IMR-90 (cell line): ENCODE measurements at places on chromosomes 16 and 17. TPM values are rescaled to one million over a fixed set of nuclear protein-coding genes. Genes with fewer than 3 reads are reported as not detected.

DNA sequence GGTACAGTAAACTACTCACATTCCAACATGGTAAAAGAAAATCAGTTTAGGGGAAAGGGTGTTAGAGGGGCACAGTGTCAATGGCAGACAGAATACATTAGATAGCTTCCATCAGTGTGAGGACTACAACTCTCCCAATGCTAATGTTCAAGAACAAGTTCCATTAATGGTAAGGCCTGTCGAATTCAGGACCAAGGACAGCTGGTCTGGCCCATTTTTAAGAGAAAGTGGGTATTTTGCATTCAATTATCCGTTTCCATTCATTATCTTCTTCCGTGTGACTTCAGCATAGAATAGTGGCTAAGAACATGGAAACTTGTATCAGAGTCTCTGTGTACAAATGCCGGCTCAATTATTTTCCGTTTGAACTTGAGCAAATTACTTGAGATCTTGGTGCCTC, 98.4 kb downstream of the XYLT1 start:
- peak; percentile 39 for DNase-seq

- DNase-seq, result peak; percentile 38
Measured at GRCh38 chr17:50279181-50279526, 4.9 kb downstream of the TMEM92 start.

- no peak for DNase-seq
Measured at GRCh38 chr17:32604966-32605365, 118.2 kb downstream of the CDK5R1 start.

DNA sequence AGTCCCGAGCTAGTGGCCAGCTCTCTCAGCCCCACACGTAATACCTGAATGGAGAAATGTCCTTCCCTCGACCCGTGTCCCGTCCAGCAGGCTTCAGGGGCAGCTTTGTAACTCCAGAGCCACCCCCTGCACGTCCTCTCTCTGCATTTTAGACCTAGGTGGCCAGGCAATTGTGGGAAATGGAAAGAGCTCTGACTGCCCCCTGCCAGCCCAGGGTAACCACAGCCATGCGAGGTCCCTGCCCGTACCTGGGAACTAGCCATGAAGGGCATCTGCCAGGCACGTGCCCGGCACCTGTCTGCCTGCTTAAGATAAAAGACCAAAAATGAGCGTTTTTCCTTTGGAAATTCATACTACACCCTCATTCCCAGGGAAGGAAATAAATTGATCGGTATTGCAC, 9.2 kb downstream of the MAPK8IP3 start:
- no peak for DNase-seq

DNA sequence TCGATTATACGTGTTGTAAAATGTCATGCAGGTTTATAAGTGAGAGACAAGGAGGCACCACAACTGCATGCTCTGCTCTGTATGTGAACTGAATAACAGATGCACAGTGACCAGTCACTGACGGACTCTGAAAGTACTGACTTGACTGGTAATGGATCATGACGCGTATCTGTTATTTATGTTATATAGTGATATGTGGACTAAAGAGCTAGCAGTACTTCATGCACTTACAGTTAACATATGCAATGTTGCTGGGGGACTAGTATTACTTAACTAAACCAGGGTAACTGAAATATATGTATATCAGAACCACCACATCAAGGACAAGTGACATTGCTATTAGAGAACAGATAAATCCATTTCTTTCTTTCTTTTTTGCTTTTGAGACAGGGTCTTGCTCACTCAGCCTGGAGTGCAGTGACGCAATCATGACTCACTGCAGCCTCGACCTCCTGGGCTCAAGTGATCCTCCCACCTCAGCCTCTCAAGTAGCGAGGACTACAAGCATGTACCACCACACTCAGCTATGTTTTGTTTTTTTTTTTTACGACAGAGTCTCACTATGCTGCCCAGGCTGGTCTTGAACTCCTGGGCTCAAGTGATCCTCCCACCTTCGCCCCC, 17.2 kb downstream of the COIL start:
- no peak for DNase-seq

DNA sequence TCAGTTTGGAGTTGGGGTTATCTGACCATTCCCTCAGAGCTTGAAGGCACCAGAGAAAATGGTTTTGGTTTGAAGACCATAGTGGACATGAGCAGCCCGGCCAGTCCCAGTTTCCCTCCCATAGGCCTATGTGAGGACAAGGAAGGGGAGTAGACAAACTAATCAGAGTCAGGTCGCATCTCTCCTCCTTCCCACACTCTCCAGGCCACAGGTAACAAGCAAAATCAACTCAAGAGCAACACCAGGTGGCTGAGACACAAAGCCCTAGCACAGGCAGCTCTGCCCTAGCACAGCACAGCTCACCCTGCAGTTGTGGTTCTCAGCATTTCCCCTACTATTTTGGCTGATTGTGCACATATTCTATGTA, 7.2 kb downstream of the SUPT4H1 start:
- DNase-seq, result no peak

DNA sequence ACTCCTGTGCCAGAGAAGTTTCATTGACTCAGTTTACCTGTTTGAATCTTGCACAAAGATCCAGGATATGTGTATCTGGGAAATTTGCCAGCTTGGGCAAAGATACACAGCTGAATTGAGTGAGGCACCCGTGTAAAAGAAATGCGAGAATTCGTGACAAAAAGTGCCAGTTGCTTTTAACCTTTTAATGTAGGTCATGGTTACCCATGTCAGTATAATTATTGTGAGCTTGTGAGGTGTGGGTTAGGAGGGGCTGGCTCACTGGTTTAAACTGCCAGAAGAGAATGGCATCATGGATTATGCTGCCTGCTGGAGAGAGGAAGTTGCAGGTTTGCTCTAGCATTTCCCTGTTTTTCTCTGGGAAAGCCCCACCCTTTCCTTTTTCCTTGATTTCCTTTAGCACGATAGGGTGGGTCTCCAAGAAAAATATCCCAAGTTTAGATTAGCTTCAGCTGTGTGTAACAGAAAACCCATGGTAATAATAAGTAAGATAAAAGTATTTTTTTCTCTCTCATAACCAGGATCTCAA, 24.8 kb upstream of the NDRG4 start:
- DNase-seq, result no peak

GRCh38 chr17:337866-338265, 14.7 kb downstream of the RPH3AL start:
- DNase-seq, result no peak

GRCh38 chr17:42535155-42536047, 640 bp upstream of the NAGLU start:
- no peak for DNase-seq

- no peak for DNase-seq
Measured at GRCh38 chr17:64686705-64687104, 24.6 kb upstream of the SMURF2 start.

DNA sequence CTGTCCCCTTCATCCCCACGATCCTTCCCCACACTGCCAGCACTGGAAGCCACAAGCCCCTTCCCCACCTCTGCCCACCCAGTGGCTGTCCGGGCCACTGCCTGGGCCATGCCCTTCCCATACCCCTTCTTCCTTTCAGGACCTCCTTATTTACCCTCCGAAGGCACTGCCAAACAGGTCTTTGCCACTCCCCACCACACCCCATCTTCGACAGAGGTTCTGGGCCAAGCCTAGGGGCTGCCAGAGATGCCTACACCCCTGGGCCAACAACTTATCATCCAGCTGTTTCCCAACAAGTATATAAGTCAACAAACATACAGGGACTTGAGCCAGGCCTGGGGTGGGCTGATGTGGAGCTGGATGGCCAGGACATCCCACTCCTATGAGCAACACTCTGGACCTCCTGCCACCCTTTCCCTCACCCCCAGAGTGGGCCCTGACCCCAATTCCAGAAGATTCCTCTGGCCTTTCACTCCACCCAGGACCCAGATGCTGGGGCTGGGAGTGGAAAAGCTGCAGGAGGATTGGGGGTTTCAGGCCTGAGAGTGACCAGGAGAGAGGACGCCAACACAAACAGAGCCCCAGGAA, 1.5 kb upstream of the PPP1R1B start:
- no peak for DNase-seq

GRCh38 chr16:56041556-56042140, 149.6 kb upstream of the GNAO1 start:
- DNase-seq, result no peak

DNA sequence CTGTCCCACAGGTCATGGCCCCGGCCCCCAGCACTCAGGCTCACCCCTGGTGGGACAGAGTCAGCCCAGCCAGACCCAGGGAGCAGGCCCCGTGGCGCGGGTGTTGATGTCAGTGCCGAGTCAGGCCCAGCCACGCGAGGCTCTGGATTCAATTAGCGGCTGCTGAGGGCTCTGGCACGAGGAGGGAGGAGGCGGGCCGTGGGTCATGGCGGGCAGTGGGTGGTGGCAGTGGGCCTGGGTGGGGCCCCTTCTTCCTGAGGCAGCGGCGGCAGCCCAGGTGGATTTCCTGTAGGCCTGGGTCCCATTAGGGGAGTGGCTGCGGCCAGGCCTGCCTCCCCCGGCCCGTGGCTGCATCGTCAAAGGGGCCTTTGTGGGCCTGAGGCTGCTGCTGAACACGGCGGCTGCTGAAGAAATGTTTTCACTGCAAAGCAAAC, 12.9 kb downstream of the VASN start:
- peak; percentile 43 for DNase-seq

DNA sequence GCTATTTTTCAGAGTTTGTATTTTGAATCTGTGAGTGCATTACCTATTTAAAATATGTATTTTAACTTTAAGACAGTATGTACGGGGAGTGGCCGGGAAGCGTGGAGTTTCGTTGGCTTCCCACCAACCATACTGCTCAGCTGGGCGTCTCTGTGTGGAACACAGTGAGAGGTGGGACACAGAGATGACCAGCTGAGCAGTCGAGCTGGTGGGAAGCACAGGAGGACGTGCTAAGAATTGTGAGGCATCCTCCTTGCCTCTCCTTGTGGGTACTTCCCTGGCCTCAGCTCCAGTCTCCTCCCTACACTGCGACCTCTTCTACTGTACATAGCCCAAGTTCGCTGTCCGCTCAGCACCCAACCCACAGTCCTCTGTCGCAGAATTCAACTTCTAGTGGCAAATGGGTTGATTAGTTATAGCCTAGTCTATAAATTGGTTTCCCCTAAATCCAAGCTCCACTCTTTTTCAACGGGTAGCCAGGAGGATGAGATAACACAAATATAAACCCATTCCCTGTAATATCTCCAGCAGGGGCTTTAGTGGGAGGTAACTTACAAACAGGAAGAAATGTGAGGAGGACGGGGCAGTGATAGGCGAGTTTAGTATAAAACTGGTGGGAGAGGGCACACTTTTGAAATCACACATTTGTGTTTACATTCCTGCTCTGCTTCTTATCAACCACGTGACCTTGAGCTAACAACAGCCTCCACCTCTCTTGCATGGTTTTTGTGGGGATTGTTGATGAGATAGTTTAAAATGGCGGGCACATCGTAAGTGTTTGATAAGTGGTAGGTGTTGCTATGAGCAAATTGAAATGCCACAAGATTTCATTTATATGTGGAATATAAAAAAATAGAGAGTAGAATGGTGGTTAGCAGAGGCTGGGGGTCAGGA, 211.9 kb upstream of the HS3ST3A1 start:
- no peak for DNase-seq

DNA sequence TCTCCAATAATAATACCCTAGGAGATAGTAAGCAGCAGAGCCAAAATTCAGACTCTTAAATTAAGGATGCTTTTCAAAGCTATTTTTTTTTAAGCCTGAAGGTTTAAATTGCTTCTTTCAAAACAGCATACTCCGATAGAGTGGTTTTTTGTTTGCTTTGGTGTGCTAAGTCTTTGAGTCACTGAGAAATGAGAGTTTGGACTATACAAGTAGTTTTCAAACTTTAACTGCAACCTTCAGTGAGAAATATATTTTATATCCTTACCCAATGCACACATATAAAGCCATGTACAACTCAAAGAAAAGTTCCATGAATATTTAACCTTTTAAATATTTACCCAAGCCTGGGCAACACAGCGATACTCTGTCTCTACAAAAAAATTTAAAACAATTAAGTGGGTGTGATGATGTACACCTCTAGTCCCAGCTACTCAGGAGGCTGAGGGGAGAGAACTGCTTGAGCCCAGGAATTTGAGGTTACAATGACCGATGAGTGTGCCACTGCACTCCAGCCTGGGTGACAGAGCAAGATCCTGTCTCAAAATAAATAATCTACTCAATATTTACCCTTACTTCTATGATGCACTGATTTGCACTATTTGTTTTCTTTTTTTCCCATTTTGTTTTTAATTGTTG, 19.2 kb downstream of the DCUN1D3 start:
- no peak for DNase-seq

DNA sequence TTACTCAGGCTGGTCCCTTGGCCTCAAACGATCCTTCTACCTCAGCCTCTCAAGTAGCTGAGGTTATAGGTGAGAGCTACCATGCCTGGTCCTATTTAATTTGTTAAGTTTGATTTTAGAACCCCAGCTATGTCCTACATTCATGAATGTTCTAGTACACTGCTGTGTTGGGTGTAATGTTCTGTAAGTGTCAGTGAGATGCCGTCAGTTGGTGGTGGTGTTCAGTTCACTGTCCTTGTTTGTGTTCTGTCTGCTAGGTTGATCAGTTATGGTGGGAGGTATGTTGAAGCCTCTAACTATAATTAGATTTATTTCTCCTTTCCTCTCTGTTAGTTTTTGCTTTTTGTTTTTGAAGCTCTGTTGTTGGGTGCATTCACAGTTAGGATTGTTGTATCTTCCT, 8.3 kb downstream of the IST1 start:
- no peak for DNase-seq

DNA sequence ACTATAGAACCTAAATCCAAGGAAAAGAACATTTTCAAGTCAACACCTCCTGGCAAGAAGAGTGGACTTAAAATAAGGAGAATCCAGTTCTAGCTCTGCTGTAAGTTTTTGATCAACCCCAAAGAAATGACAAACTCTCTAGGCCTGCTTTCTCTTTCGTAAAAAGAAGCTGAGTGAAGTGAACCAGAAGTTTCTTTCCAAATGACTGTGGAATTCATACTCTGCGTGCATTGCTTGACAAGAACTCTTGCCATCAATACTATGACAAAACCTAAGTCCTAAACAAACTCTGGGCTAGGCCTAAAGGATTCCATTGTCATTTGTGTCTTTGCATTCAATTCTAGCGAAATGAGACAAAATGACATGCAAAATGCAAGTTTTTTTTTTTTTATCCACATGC, 187.5 kb upstream of the SOX9 start:
- no peak for DNase-seq

GRCh38 chr16:27202923-27203506, 311 bp upstream of the KDM8 start:
- peak; percentile 90 for DNase-seq

- DNase-seq, result no peak
Measured at GRCh38 chr16:31149894-31150890, at the start of gene PRSS36. Gene PRSS36 (minus strand): TSS chr16:31150066. CDS start chr16:31150035, 31 bp downstream.

The SGSM2 gene
- 12.2 and 13.6 TPM in 2 replicates for total RNA-seq

The C16orf95 gene
- 1.9 and 2.0 TPM in 2 replicates for total RNA-seq

The CALB2 gene
- total RNA-seq, result 0.18 TPM in 1 of 2 replicates, not detected in the other

The COASY gene
- total RNA-seq, result 9.7 and 10.6 TPM in 2 replicates

The ITGAL gene
- total RNA-seq, result not detected in 2 replicates

The NPIPA5 gene
- not detected in 2 replicates for total RNA-seq

The TAT gene
- total RNA-seq, result not detected in 2 replicates

The CSF3 gene
- total RNA-seq, result not detected in 2 replicates
